GM03348 (cell line): ENCODE measurements at places on chromosomes 11 and 22.

GRCh38 chr11:47688111-47688510, 27.1 kb downstream of the AGBL2 start:
- no peak for DNase-seq

DNA sequence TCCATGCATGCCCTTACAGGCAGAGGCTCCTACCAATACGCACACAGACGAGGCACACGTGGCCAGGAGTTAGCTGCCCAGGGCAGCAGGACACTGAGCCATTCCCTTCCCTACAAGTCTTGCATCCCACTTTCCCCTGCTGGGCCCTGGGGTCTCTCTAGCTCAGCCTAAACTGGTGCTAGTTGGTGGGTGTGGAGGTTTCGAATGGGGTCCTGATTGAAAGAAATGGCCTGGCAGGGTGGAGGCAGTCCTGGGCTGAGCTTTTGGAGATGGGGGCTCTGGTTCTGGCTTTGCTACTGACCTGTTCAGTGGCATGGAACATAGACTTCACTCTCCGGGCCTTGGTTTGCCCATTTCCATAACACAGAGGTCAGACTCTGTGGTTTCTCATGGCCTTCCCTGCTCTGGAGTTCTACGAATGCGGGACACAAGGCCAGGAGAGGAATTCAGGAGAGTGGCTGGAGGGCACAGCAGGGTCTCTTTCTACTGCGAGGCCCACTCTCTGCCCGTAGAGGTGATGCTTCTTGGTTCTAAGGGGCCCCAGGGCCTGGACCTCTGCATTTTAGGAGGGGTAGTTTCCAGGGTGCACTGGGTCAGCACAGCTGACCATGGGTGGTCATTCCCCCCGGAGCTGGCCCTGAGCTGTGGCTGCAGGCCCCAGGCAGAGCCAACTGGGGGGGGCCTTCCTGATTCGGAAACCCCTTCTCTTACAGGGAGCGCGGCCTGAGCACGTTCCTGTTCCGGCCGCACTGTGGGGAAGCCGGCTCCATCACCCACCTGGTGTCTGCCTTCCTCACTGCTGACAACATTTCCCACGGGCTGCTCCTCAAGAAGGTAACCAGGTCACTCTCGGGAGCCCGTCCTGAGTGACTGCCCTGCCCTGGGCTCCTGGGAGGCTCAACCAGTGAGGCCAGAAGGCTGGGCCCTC, 40.0 kb downstream of the RNF141 start:
- peak; percentile 2 for DNase-seq

DNA sequence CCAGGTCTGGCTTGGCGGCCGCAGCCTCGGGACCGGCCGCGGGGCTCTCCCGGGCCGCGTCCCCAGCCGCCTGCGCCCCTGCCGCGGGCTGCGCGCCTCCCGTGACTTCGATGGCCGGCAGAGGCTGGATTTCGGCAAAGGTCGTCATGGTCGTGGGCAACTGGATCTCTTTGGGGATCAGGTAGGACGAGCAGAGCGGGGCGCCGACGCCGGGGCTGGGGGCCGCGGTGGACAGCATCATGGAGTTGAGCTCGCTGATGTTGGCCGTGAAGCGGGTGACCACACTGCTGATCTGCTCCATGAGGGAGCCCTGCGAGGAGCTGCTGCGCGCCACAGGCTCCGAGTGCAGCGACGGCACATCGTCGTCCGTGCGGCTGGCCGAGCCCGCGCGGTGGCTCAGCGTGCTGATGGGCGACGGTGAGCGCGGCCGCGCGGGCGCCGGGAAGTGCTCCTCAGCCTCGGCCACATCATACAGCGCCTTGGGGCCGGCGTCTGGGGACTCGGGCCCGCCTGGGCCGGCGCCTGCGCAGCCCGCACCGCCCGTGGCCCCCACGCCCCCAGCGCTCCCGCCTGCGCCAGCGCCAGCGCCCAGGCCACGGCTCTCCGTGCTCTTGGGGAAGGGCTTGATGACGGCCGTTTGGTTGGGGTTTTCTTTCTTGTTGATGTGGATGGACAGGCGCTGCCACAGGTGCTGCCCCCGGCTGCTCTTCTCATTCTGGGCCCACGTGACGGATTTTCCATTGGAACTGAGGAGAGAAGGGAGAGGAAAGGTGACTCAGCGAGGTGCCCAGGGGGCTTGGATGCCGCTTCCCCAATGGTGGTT, 171.4 kb upstream of the CTSC start:
- peak; percentile 33 for DNase-seq

- DNase-seq = no peak
These were observed 8.5 kb upstream of the ACR start for GRCh38 chr22:50729391-50730012.

DNA sequence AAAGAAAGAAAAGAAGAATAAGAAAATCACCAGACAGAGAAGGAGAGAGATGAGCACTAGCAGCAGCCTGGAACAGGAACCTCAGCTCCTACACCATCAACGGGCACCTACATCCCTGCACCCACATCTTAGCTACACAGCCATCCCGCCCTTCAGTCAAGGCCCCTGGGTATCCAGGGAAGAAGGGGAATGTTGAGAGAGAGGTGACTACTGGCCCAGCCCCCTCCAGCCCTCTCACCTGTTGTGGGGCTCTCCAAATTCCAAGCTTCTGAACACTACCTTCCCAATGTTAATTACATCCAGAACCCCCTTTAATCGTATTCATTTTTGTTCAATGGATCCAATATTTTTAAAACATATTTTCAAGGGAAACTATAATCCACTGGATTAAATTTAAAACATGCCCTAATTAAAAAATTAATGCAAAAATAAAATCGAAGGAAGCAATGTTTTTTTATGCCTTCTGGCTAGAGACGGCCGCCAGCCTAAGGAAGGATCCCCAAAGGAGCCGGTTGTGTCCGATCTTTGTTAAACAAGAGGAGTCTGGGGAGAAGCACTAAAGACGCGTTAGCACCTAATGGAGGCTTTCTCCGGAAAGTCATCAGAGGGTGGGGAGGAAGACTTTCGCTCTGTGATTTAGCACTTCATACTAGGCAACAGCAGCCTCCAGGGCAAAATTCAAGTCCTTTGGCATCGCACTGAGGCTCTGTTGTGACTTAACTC, 9.5 kb downstream of the TPST2 start:
- no peak for DNase-seq

- no peak for DNase-seq
These were observed 16.1 kb upstream of the MYRF start for GRCh38 chr11:61736310-61736709.

DNA sequence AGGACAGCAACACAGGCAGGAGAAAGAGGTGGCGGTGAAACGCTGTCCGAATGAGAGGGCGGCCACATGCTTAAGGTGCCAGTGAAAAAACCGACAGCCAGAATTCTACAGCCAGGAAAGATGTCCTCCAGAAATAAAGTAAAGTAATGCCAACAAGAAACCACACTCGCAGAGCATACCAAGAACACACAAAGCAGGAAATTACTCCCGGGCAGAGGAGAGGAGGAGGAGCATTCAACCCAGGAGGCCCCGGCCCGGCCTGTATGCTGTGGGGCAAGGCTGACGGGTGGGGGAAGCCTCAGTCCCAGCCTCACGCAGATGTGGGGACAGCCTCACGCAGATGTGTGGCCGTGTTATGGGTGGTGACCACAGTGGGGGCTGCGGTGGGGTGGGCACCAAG, 28.0 kb downstream of the CHID1 start:
- no peak for DNase-seq
